ENCODE measurements at places on chromosomes 7 and 10.

- DNase-seq = no peak
Observed at GRCh38 chr7:84548366-84549365, 354.1 kb upstream of the SEMA3A start.

DNA sequence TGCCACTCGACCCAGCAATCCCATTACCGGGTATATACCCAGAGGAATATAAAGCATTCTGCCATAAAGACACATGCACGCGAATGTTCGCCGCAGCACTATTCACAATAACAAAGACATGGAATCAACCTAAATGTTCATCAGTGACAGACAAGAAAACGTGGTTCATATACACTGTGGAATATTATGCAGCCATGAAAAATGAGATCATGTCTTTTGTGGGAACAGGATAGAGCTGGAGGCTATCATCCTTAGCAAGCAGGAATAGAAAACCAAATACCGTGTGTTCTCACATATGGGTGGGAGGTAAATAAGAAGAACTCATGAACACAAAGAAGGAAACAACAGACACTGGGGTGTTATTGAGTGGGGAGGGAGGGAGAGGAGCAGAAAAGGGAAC is 84.7 kb downstream of the SLC16A9 start:
- DNase-seq = no peak

DNA sequence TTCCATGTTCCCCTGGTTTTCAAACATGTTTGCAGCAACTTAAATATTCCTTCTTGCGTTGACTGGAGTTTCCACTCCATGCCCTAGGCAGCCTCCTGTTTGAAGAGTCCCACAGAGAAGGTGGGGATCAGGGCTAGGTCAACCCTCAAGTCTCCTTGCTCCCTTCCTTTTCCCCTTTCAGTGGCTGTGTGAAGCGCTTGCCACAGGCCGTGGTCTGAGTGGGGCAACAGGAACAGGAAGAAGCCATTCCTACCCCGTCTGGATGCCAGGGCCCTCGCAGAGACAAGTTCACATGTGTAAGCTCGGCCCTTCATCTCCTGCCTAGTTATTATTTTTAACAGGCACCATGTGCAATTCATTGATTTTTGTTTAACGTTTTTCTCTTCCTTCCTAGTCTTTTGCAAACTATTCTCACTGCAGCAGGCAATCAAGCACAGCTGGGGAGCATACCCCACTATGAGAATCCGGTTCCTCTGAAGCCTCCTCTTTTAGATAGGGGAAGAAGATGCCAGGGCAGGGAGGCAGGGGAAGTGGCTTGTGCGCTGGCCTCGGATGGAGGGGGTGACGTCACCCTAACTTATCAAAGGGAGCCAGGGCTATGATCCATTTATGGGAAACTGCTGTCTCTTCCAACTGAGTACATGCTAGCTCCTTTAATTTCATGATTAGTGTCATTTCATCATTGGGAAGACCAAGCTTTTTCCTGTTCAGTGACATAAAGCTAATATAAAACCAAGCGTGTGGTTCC is 64.2 kb downstream of the PRLHR start:
- no peak for DNase-seq

DNA sequence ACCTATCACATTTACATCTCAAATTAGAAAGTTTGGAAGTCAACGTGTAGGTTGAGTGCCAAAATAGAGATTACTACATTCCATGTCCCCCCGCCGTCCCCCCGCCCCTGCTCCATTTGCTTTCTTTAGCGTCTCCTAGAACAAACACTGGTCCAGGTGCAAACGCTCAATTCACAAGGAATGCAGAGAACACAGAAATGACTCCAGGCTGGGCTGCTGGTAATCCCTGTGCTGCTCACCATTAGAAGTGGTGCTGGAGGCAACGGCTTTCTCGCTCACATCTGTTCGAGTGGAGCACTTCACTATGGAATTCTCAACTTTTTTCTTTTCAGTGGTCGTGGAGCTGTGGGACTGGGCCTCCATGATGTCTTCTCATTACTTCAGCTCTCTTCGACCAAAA is 14.1 kb downstream of the GLI3 start:
- DNase-seq = no peak

DNA sequence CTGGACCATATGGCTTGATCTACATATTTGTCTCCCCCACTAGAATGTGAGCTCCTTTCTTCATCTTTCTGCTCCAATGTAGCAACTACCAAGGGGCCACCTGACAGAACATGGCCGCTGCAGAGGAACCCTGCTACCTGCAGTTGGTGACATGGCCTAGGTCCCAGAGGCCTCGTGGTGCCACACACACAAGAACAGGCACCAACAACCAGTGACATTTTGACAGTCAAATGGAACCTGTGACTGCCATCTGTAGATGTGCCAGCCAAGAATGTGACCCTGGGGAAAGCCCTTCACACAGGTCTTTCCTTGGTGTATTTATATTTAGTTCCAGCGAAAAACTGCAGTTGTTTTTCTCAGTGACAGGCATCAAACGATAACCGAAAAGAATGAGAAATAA is 67.9 kb upstream of the ANKRD1 start:
- no peak for DNase-seq

- no peak for DNase-seq
Observed at GRCh38 chr7:112399501-112399900, 50.8 kb upstream of the IFRD1 start.

DNA sequence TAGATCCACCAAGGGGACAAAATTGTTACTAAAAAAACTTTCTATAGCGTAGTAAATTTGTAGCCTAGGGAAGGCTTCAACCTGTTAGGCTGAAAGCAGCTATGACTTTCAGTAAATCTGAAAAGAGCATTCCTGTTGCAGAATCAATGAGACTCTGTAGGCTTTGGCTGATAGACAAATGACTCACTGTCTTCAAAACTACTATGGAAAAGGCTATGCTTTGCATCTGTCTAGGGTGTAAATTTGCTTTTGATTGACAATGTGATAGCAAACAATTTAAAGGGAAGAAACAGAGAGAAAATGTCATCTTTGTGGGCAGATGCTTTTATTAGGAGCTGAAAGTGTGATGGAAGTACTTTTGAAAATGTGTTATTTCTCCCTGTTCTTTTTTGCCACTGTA is 60.6 kb downstream of the ARL5B start:
- DNase-seq = no peak

DNA sequence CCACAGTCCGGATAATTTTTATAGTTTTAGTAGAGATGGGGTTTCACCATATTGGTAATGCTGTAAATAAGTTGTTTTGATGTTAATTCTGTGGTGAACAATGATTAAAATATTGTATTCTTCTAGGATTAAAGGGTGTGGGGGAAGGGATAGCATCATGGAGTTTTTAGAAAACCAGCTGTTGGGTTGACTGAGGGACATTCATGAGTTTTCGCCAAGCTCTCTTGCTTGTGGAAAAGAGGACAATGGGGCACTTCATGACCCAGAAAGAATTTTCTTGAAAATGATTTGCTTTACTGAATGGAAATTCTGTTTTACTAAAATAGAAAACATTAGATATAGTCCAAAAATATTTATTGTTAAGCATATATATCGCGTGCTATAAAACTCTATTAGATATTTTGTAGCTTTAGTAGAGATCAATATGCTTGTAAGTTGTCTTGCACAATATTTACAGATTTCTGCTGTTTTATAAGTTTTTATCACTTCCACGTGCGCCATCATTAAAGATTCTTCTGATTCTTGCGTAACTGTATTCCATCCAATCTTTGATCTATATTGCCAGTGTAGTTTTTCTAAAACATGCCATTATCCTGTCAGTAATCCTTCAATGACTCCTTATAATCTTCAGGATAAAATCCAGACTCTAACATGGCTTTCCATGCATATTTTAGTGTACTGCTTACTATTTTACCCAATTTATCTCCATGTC is 41.8 kb downstream of the LCOR start:
- DNase-seq = no peak

DNA sequence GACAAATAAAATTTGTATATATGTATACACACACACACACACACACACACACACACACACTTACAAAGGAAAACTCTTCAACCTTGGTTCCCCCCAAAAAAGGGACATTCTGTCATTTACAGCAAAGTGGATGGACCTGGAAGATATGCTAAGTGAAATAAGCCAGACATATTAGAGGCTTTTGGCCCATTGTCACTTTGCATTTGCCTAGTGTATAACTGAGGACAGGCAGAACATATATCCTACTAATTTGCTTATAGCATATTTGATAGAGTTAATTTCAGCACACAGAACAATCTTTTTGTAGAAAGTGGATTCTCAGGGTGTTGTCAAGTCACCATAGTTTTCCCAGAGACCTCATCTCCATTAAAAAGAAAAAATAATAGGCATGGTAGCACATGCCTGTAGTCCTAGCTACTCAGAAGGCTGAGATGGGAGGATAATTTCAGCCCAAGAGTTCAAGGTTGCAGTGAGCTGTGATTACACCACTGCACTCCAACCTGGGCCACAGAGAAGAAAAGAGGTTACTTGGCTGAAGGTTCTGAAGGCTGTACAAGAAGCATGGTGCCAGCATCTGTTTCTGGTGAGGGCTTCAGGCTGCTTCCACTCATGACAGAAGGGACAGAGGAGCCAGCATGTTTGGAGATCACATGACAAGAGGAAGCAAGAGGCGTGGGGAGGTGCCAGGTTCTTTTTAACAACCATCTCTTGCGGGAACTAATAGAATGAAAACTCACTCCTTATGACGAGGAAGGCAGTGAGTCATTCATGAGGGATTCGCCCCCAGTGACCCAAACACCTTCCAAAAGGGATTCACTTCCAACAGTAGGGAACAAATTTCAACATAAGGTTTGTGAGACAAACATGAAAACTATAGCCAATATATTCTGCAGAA is 135.6 kb downstream of the TMEM168 start:
- no peak for DNase-seq

GRCh38 chr7:136030867-136031318 is 53.7 kb upstream of the MTPN start:
- DNase-seq = no peak

GRCh38 chr10:78923647-78924318 is 145.0 kb upstream of the ZMIZ1 start:
- DNase-seq = no peak

GRCh38 chr7:29556405-29557195 is 7.0 kb upstream of the PRR15 start:
- no peak for DNase-seq

DNA sequence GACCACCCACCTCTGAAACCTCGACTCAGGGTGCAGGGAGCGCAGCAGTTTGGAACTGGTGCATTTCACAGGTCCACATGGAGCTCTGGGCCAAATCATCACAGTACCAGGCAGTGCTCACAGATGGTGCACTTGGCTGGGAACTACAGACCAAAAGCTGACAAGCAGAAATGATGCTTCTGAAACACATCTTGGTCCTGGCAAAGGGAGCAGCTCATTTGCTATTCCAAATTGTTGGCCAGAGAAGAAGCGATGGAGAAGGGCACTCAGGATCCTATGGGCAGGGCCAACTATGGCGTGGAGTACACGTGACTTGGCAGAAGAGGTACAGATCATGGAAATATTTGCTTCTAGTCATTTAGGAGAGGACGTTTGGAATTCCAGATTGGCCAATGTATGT is 383.9 kb downstream of the CALN1 start:
- no peak for DNase-seq

GRCh38 chr10:83357627-83358026 is 781.7 kb upstream of the GHITM start:
- no peak for DNase-seq

GRCh38 chr7:157551325-157552070 is 214.7 kb downstream of the DNAJB6 start:
- DNase-seq = no peak

Measured in stimulated activated CD8-positive, alpha-beta memory T cell treated with anti-CD3 and anti-CD28 coated beads, Interleukin-4, amount 100 ng/mL, for 1 hour (primary cell).